ENCODE measurements at places on chromosomes 13 and 19. TPM values are rescaled to one million over a fixed set of nuclear protein-coding genes. Genes with fewer than 3 reads are reported as not detected.

DNA sequence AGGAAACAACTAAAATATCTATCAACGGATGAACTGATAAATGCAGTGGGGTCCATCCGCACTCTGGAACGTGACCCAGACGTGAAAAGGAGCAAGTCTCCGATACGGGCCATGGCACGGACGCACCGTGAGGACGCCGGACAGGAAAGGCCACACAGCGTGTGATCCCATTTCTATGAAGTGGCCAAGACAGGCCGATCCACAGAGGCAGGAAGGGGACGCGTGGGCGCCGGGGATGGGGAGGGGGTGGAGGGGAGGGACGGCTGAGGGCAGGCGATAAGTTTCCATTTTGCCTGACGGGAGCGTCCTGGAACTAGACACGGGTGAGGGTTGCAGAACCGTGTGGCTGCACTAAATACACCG is 13.8 kb downstream of the SHC2 start:
- H3K4me1 ChIP-seq = no peaks in the 10 kb centered on the region
- no peaks in the 10 kb centered on the region for H3K27me3 ChIP-seq
- H3K27ac ChIP-seq = no peak overlapping the region
- DNase-seq = no peak

GRCh38 chr13:32253911-32254399 is 61.2 kb downstream of the ZAR1L start:
- no peaks in the 10 kb centered on the region for H3K4me1 ChIP-seq
- H3K27ac ChIP-seq = no peak overlapping the region
- H3K27me3 ChIP-seq = no peaks in the 10 kb centered on the region
- no peak overlapping the region for H3K4me3 ChIP-seq

GRCh38 chr19:35673121-35673804 is 6.9 kb downstream of the UPK1A start:
- peaks cover 24% of the 10 kb centered on the region for H3K27me3 ChIP-seq
- peaks cover 18% of the 10 kb centered on the region for H3K4me1 ChIP-seq
- peak overlapping the region; percentile 37 for H3K27ac ChIP-seq

DNA sequence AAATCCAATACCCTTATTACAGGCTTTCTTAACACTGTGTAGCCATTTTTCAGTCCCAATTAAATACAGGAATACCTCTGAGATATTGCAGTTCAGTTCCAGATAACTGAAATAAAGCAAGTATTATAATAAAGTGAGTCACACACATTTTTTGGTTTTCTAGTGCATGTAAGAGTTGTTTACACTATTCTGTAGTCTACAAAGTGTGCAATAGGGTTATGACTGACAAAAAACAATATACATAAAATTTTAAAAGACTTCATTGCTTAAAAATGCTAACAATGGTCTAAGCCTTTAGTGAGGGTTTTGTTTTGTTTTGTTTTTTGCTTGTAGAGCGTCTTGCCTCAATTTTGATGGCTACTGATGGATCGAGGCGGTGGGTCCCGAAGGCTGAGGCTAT is 434.4 kb upstream of the NBEA start:
- no peaks in the 10 kb centered on the region for H3K4me1 ChIP-seq
- H3K27me3 ChIP-seq = no peaks in the 10 kb centered on the region
- H3K4me3 ChIP-seq = no peak overlapping the region
- no peaks in the 10 kb centered on the region for H3K36me3 ChIP-seq
- DNase-seq = no peak

The CYP2A6 gene
- not detected for total RNA-seq

The ZFP14 gene
- total RNA-seq = 3.5 TPM

DNA sequence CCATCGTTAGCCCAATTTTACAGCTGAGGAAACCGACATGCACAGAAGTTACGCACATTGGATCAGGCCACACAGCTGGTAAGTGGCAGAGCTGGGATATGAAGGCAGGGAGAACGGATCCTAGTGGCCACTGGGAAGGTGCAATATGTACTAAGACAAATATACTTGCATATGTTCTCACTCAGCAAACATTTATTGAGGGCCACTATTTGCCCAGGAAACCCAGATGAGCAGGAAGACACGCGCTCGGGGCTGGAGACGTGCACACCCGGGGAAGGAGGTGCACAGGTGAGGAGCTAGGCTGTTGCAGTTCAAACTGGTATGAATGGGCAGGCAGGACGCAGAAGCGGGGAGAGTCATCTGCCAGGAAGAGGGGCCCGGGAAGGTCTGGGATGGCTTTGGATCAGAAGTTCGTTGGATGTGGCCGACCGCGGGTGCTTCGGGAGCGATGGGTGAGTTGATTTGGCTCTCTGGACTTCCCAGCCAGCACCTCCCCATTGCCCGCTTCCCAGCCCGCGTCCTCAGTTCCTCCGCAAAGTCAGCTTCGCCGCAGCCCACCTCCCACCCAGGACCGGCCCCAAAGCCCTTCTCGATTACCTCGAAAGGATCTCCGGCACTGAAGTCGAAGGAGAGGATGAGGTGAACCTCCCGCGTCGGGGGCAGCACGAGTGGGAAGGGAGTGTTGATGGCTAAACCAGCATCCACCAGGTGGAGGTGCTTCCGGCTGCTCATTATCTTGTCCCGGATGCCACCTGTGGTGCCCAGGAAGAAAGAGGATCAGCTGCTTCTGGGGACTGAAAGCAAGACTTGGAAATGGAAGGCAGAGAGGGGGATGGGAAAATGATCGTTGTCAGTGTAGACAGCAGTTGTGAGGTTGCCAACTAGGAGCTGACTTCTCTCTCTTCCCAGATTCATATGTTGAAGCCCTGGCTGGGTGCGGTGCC is 17.8 kb upstream of the CABP5 start:
- H3K4me1 ChIP-seq = no peaks in the 10 kb centered on the region
- no peak overlapping the region for H3K4me3 ChIP-seq
- DNase-seq = no peak
- H3K27ac ChIP-seq = no peak overlapping the region

The ZNF546 gene
- total RNA-seq = 2.5 TPM

- H3K4me3 ChIP-seq = no peak overlapping the region
- H3K27me3 ChIP-seq = no peaks in the 10 kb centered on the region
- H3K4me1 ChIP-seq = peaks cover 17% of the 10 kb centered on the region
- H3K27ac ChIP-seq = peak overlapping the region; percentile 61
- H3K36me3 ChIP-seq = no peaks in the 10 kb centered on the region
- DNase-seq = no peak
Observed at GRCh38 chr19:49856574-49857021, 5.6 kb downstream of the PTOV1 start.

The IFNL1 gene
- total RNA-seq = not detected

DNA sequence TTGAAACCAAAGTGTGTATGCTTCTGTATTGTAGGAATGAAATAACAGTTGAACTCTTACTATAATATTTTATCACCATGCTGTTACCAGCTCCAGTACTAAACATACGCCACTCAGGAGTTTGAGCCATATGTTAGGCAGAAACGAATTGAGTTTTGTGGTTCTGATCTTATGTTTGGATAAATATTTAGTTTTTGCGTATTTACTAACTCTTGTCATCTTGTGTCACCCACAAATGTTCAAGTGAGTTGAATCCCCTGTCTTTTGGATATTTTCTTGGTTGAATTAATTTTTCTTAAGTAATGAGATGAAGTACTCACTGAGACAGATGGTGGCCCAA is 1.5 kb downstream of the FNDC3A start:
- H3K4me1 ChIP-seq = peaks cover 30% of the 10 kb centered on the region
- peak overlapping the region; percentile 89 for H3K27ac ChIP-seq
- no peaks in the 10 kb centered on the region for H3K27me3 ChIP-seq
- peak overlapping the region; percentile 96 for H3K4me3 ChIP-seq
- H3K36me3 ChIP-seq = peaks cover 4% of the 10 kb centered on the region
- no peak for DNase-seq

The OR1I1 gene
- not detected for total RNA-seq

The FAM124A gene
- total RNA-seq = not detected

GRCh38 chr13:30569901-30570576 is 47.7 kb upstream of the USPL1 start:
- H3K27me3 ChIP-seq = no peaks in the 10 kb centered on the region
- no peak for DNase-seq
- H3K4me1 ChIP-seq = peaks cover 11% of the 10 kb centered on the region
- no peak overlapping the region for H3K27ac ChIP-seq
- no peaks in the 10 kb centered on the region for H3K36me3 ChIP-seq

DNA sequence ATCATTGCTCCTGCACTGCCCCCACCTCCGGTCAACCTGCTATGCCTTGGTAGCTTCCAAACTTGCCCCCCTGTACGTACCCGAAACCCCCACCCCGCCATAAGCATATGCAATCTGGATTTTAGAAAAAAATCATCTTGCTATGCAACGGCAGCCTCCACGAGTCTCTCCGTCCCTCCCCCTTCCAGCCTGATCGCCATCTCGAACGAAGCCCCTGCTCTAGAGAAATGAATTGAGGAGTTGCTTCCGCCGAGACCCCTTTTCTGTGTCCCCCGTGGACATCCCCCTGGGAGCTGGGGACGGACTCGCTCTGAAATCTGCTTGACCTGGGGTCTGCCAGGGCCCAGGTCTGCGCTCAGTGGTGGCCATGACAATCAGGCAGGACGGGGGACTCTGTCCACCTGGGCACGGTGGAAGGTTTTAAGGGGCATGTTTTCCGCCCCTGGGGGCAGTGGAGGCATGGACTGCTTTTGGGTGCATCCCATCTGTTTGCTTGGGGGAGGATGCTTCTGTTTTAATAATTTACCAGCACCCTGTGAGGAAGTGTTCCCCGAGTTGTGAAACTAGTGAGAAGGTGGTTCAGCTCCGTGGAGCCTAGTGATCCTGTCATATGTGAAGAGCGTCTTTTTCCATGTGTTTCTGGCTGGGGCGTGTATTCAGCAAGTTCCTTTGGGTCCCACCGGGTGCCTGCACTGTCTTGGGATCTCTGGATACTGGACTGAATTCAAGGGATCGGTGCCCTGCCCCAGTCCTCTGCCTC is 1.0 kb downstream of the KDM4B start:
- peaks cover 33% of the 10 kb centered on the region for H3K4me1 ChIP-seq
- peak overlapping the region; percentile 91 for H3K27ac ChIP-seq
- DNase-seq = no peak
- H3K27me3 ChIP-seq = no peaks in the 10 kb centered on the region

The FCGBP gene
- 10.1 TPM for total RNA-seq

DNA sequence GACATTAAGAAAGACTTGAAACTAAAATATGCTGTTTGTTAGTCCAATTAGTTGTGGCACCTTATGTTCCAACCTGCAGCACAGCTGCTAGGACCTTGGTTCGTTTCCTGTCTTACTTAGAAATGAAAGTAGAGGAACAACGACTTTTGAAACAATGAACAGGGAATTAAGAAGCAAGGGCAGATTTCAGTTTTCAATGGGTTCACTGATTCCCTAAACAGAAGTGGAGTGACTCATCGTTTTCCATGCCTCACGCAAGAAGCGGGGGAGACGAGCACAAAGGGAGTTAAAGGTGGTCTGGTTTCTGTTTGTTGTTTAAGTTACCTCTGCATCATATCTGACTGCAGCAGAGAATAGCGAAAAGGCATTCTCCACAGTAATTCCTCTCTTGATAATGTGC is 44.8 kb downstream of the PHF11 start:
- DNase-seq = no peak
- peak overlapping the region; percentile 89 for H3K27ac ChIP-seq
- peaks cover 4% of the 10 kb centered on the region for H3K36me3 ChIP-seq

DNA sequence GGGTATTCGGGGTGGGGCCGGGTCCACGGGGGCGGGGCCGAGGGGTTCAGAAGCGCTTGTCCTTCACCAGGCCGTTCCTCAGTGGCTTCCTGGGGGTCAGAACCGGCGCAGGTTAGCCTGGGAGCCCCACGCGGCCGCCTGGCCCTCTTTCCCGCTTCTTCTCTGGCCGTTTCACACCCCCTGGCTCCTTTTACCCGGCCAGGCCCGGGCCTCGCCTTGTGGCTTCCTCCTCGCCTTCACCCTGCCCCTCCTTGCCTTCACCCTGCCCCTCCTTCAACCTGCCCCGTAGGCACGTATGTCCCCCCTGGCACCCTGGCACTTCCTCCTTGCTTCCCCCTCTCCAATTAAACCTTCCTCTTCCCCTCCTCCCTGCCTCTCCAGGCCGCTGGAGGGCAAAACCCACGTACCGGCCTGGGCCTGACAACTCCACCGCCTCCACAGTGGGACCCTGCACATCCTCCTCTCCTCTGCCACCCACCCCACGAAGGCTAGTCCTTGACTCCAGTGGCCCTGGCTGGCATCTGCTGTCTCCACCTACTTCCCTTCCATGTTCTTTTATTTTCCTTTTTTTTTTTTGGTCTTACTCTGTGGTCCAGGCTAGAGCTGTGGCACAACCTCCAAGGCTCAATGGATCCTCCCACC is 25.3 kb downstream of the CERS1 start:
- H3K4me1 ChIP-seq = peaks cover 11% of the 10 kb centered on the region
- H3K4me3 ChIP-seq = peak overlapping the region; percentile 62
- DNase-seq = no peak
- peak overlapping the region; percentile 87 for H3K27ac ChIP-seq
- peaks cover 11% of the 10 kb centered on the region for H3K27me3 ChIP-seq

The ABHD13 gene
- total RNA-seq = 16.4 TPM

DNA sequence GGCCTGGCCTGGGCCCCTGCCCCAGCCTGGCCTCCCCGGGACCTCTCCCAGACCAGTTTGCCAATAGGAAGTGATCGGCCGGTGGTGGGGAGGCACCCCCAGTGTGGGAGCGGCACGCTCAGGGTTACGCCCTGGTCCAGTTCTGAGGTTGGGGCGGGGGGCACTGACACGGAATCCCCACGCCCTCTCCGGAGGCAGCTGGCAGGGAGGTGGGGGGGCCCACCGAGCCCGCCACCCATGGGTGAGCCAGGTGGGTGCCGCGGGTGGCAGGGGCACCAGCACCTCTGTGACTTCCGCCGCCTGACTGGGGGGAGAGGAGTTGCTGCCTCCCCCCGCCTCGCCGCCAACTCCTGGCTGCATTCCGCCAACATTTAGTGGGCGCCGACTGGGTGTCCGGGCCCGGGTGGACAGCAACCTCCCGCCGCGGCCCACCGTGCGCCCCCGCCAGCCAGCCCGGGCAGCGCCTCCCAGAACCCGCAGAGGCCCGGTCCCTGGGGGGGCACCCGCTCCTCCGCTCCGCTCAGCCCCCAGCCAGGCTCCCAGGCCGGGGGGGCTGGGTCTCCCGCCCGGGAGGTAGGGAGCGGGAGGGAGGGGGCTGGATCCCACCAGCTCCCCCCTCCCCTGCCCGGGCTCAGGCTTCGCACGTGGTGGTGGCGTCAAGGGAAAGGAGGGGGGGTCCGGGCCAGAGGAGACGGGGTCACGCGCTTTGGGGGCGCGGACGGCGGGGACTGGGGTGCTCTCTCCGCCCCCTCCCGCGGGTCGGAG is 2.0 kb downstream of the ZBTB7A start:
- peak; percentile 46 for DNase-seq
- peaks cover 27% of the 10 kb centered on the region for H3K4me1 ChIP-seq
- H3K27ac ChIP-seq = peak overlapping the region; percentile 88

Data from T-helper 17 cell (primary cell).